Cortex of kidney (tissue), 1 donor: ENCODE measurements at places on chromosomes 1 and 21.

- DNase-seq: no peak
These were observed 10.6 kb upstream of the OLIG2 start for GRCh38 chr21:33015096-33015495.

DNA sequence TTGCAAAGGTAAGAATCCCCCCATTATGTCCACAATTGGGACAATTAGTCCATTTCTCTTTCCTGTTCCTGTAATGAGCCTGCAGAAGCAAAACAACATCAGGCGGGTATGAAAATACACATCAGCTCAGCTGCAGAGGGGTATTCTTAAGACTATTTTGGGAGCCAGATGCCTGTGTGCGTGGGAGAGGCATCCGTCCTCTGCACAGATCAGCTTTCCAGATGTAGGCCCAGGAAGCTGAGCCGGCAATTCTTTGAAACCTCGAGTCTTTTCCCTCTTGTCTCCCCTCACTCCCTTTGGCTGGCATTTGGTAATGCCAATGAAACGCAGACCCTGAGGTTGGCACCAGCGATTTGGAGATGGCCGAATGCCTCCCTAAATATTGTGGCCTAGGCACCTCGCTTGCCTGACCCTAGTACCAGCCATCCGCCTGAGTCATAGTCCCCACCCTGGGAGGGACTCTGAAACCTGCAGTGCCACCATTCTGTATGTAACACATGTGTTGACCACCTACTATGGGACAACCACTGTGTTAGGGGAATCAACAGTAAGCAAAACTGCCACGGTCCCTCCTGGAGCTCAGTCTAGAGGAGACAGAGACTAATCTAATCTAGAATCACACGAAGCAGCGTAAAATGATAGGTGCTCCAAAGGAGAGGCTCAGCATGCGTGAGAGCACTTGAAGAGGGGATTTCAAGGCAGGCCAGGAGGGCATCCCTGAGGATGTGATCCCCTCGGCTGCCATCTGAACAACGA, 603.0 kb downstream of the MATN1 start:
- no peak for DNase-seq

GRCh38 chr21:46254208-46254975, 25.8 kb upstream of the LSS start:
- DNase-seq: no peak

- DNase-seq: no peak
These were observed 40.8 kb downstream of the RSPH1 start for GRCh38 chr21:42455196-42455595.

- DNase-seq: no peak
These were observed 54.6 kb downstream of the S100B start for GRCh38 chr21:46550116-46550941.

- no peak for DNase-seq
These were observed 489 bp downstream of the CDCA8 start for GRCh38 chr1:37692834-37693175.

GRCh38 chr1:43554444-43554992, 23.8 kb downstream of the PTPRF start:
- no peak for DNase-seq

- DNase-seq: no peak
These were observed 142.9 kb upstream of the COL6A1 start for GRCh38 chr21:45838634-45839033.

- no peak for DNase-seq
These were observed 90.1 kb upstream of the IRF2BP2 start for GRCh38 chr1:234699795-234700665.

DNA sequence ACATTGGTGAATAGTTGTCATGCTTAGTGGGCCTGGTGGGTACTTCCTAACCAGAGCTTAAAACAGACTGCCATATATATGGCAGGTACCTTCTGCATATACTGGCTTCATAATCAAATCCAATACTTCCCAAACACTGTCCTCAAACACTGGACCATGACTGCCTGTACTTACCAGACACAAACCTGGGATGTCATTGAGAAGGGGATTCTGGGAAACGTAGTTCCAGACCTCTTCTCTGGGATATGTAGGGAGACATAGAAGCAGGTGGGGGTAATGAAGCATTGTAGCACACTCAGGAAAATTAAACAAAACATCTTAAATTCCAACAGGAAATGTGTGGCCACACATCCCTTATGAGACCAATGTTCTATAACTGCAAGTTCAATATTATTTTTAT, 76.5 kb upstream of the ADAMTS5 start:
- no peak for DNase-seq

DNA sequence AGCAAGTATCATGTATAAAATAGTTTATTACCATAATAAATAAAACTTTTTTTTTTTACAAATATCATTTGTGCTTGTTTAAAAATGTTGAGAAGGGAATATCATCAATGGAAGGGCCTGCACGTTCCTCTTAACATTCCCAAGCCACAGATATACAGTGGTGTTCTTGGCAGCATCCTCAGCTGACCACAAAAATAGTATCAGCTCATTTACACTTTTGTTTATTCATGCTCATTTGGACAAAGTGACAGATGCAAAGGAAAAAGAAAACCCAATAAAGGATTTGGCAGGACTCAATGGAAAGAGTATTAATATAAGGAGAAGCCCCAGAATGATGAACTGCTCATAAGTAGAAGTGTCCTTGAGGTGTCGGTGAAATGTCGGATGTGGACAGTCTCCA, 349.6 kb downstream of the HHAT start:
- DNase-seq: no peak

DNA sequence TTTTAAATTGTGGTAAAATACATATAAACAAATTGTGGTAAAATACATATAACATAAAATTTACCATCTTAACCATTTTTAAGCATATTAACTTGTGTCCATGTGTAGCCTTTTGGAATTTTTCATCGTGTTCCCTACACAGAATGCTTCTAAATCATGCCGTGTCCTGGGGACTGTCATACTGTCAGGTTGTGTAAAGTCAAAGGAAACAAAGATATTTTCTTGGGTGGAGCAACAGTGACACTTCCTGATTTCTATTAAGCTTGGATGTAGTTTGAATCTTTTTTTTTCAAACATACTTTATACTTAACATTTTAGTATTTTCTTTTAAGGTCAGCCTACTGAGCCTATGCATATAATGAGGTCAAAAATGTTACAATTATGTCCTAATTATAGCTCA, 32.3 kb downstream of the DOP1B start:
- DNase-seq: no peak

GRCh38 chr1:24321697-24322469, 2.7 kb downstream of the GRHL3 start:
- no peak for DNase-seq

GRCh38 chr1:28132171-28133167, 44.0 kb downstream of the PTAFR start:
- DNase-seq: no peak

DNA sequence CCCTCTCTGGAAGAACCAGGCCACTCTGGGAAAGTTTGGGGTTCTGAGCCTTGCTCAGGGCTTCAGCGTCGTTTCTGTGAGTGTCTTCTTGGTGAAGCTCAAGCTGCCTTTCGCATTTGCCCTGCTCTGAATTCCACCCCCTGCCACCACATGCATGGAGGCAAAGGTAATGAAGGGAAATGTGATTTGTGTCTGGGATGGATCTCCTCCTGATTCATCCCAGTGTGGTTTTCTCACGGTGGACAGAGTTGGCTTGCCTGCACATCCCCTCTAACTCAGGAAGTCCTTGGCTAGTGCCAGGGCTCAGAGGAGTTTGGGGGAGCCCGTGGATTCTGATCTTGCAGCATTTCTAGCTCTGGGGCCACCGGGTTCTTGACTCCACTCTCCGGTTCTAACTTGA, 173.6 kb upstream of the RAB4A start:
- no peak for DNase-seq

DNA sequence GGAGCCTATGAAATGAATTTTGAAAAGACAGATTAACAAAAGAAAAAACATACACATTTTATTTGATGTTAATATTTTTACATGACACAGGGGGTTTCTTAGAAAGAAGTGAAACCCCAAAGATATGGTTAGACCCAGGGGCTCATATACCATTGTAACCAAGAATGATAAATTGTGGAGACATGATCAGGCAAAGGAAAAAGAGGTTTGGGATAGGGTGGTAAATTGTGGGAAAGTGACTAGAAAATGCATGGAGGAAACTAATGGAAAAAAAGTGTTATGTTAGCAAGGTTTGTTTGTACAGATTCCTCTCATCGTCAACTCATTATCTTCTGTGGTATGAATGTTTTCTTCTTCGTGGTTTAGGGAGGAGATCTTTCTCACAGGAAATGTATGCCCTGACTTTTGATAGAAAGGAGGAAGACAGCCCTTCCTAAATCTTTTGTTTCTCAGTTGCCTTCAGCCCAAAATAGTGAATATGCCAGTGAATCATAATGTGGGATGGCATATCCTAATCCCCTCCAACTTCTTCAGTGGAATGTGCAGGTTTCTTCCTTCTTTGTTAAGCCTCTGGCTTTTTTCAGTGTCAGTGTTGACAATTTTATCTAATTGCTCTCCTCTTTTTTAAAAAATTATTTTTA, 140.4 kb upstream of the UBE2U start:
- DNase-seq: no peak
